ENCODE measurements at places on chromosomes 2 and 18.
A peak's percentile ranks its signal among the peaks of the same experiment; 100 is the strongest.

GRCh38 chr18:2173486-2173885 is 397.8 kb downstream of the METTL4 start:
- DNase-seq, result peak; percentile 97

DNA sequence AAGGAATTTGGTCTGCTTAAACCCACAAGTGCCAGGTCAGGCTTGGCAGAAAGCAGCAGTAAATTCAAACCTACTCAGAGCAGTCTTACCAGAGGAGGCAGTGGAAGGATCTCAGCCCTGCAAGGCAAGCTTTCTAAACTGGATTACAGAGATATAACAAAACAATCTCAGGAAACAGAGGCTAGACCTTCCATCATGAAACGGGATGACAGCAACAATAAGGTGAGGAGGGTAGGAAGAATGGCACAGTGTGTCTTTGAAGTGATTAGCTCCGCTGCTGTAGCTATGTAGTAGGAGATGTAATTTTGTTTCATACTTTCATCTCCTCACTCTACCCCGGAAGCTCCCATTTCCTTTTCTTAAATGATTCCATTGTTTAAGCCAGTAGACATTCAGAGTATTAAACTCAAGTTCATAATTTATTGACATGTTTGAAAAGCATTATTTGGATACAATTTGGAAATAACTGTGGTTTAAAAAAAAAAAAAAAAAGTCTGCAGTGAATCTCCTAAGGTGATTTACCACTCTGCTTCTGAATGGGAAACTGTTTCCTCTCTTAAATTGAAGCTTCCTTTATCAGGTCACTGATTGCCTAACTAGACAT is 29.4 kb upstream of the DYSF start:
- DNase-seq, result no peak

GRCh38 chr18:45447355-45448265 is 167.7 kb upstream of the SLC14A2 start:
- no peak for DNase-seq

DNA sequence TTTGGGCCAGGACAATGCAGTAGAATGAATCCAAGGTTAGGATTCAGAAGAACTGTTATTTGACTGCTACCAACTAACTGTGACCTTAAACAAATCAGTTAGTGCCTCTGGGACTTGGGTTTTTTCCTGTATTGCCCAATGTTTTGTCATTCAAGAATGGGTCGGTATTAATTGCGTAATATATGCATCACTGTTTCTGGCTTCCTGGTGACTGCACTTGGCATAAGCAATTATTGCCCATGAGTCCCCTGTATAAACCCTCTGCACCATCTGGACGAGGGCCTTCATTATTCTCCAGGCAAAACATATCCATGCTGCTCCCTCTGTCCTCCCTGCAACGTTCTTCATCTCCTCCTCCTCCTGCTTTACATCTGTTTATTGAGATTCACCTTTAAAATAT is 255.8 kb upstream of the LRRTM1 start:
- DNase-seq, result no peak

GRCh38 chr18:73244401-73244800 is 376.6 kb upstream of the NETO1 start:
- DNase-seq, result peak; percentile 5

GRCh38 chr18:3040173-3040572 is 27.2 kb upstream of the LPIN2 start:
- no peak for DNase-seq

- DNase-seq, result no peak
These were observed 45.3 kb downstream of the DGKD start for GRCh38 chr2:233399306-233400225.

GRCh38 chr2:226362980-226363379 is 436.6 kb downstream of the IRS1 start:
- DNase-seq, result peak; percentile 63

GRCh38 chr2:30231212-30231995 is at the start of gene LBH:
TSS of gene LBH (plus strand) at chr2:30231534. CDS start at chr2:30231739, 205 bp downstream.
- DNase-seq, result peak; percentile 91

DNA sequence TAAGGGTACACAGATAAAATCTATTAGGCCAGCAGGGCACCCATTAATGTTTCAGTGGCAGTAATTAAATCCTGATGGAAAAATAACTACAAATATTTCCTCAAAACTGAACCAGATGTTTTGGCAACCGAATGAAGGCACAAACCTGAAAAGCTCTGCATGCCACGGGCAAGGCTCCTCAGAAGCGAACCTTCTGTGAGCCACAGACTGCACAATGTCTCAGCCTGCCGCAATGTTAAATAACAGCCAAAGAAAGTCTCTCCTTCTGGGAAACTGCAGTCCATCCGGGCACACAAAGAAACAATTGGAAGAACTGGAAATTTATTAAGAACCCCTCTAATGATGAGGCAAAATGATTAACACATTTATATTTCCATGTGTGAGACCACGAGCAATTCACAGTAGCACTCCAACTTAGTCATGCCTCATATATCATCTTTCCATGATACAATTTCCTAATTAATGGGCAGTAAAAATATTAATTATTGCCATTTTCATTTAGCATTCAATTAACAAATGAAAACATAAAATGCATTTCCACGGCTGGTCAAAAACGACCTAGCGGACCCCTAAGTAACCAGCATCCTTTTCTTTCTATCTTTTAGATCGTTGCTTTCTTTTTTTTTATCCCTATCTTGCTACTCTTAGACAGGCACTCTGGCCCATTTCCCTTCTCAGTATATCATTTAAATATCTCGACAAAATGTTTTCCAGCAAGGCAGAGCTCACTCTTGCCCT is 237.5 kb downstream of the EPHA4 start:
- DNase-seq, result no peak

- peak; percentile 90 for DNase-seq
These were observed 91.5 kb downstream of the MREG start for GRCh38 chr2:215921895-215922294.

DNA sequence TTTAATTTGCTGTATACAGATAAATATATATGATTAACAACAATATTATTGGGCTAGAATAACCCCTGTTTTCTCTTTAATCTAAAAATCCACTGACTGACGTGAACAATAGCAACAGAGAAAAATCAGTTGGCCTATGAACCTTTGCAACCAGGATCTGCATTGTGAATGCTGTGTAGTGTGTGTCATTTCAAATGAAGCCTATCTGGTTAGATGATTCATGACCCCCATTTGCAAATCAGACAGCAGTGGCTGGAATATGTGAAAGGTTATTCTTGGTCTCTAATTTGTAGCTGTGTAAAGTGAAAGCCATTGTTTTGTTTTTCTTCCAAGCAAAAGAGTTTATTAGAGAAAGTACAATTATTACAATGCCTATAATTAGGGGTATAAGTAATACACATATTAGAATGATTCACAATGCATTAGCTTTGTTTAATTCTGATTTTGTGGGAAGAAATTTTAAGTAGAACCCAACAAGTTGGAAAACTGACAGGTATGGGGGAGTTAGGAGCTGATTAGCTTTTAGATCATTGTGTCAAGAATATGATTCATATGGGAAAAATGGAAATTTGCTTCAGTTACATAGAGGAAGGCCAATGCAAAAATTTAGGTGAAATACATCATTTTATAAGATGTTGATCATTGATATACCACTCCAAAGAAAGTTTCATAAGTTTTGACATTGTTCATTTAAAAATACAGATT is 1362.2 kb upstream of the TMEFF2 start:
- peak; percentile 21 for DNase-seq

- DNase-seq, result no peak
These were observed 1134.8 kb upstream of the ZEB2 start for GRCh38 chr2:145654746-145655145.

DNA sequence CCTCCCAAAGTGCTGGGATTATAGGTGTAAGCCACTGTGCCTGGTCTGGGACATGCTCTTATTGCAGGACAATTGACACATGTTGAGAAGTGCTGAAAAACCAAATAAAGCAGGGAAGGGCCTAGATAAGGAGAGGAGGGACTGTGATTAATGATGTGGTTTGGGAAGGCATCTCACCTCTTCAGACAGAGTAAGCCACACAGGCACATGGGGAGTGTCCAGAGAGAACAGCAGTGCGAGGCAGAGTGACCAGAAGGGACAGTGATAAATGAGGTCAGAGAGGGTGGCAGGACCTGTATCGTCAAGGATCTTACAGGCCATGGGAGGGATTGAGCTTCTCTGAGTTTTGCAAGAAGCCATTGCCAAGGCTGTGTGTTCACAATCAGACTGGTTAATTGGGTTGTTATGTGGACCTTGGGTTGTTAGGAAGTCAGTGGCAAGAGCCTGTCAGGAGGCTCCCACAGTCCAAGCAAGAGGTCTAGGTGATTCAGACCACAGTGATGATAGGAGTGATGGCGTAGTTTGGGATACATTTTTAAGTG is 58.5 kb downstream of the EIF5B start:
- no peak for DNase-seq

GRCh38 chr2:201450954-201451291 is 335 bp downstream of the TRAK2 start:
- DNase-seq, result peak; percentile 61

DNA sequence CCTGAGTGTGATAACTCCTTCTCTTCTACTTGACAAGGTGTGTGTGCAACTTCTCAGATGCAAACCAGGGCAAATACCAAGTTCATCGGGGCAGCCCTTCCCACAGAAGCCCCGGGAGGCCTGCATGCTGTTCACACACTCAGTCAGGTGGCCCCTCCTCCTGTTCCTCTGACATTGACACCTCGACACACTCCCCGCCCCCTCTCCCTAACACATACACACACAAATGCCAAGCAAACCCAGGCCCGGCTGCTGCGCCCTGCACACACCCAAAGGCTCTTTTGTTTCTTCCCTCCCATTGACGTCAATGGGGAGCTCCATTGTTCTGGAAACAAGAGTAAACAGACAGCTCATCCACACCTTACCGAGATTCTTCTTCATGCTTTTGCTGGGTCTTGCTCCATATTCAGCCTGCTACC is 1.7 kb upstream of the PER2 start:
- peak; percentile 26 for DNase-seq

- DNase-seq, result no peak
These were observed 1.2 kb upstream of the AOX1 start for GRCh38 chr2:200584639-200585038.

- DNase-seq, result no peak
These were observed 1876.0 kb upstream of the CELF4 start for GRCh38 chr18:39441648-39442047.

GRCh38 chr2:96267159-96267971 is 1.3 kb downstream of the CIAO1 start:
- DNase-seq, result peak; percentile 31

DNA sequence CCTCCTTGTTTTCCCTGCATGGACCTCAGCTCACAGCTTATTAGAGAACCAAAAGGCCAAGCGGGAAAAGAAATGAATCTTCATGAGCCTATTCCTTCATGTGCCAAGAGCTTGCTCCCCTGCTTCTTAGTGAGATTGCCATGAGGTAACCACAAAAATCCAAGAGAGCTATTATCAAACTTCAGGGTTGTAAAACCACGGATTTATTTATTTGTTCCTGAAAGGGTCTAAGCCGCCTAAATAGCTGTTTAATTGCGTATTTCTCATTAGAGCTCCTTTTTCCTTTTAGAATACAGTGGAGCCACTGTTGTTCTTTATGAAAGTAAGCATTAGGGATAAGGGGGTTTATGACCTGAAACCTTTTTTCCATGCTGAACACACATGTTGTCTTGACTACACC is 58.0 kb downstream of the SRD5A2 start:
- DNase-seq, result no peak

GRCh38 chr2:39059366-39059952 is 61.4 kb downstream of the SOS1 start:
- peak; percentile 76 for DNase-seq

DNA sequence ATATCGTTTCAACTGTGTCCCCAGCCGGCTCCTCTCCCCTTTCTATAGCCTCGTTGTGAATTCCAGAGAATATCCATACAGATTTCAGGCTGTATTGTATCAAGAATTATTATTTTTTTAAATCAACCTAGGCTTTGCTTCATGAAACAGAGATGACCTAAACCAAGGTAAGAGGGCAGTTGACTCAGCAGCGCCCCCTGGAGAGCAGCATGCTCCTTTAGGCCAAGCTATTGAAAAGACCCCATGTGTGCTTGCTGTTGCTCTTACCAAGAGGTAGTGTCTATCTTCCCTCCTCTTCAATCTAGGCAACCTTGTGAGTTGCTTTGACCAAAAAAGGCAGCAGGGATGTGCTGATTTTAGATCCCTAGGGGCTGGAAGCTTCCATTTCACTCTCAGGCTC is 426.7 kb upstream of the SMIM21 start:
- DNase-seq, result no peak

GRCh38 chr18:34203866-34204265 is 20.8 kb downstream of the NOL4 start:
- DNase-seq, result no peak

DNA sequence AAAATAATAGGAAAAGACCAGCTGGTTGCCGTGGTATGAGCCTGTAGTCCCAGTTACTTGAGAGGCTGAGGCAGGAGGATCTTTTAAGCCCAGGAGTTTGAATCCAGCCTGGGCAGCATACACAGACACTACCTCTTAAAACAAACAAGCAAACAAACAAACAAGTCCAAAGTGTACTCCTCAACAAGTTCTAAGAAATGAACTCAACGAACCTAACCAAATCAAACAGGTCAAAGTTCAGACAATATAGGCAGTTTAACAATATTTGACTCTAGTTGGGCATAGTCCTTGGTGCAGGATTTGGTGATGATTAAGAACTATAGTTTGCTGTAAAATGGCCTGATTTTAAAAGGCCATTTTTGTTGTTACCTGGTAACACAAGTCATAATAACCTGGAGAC is 41.9 kb upstream of the RHOB start:
- DNase-seq, result no peak

- DNase-seq, result no peak
These were observed 60.3 kb upstream of the DNAJC10 start for GRCh38 chr2:182655750-182656149.

GRCh38 chr2:119142824-119143223 is 15.7 kb downstream of the C1QL2 start:
- DNase-seq, result no peak

- peak; percentile 99 for DNase-seq
These were observed 38.3 kb upstream of the IL1R1 start for GRCh38 chr2:102103992-102104871.

- no peak for DNase-seq
These were observed 198.5 kb downstream of the OTX1 start for GRCh38 chr2:63249161-63249560.

- peak; percentile 23 for DNase-seq
These were observed 75.3 kb downstream of the HRH4 start for GRCh38 chr18:24535527-24536295.

GRCh38 chr2:160278879-160279177 is 78.8 kb upstream of the ITGB6 start:
- peak; percentile 82 for DNase-seq

All from fibroblast of the aortic adventitia (primary cell).